ENCODE measurements at places on chromosomes 12 and 14.

DNA sequence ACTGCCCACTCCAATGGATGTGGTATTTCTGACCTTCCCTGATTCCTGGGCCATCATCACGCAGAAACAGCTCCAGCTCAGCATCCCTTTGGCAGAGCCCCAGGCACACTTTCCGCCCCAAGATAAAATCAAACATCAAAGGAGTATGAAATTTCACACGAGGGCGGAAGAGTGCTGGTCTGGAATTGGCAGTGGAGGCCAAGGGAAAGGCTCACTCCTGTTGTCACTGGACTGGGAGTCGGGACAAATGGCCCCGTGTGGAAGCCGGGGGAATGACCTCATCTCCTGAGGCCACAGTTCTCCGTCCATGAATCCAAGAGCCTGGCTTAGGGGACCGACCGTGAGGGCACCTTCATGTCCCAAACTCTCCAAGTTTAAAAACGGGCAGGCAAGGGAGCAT, 40.9 kb downstream of the FZD10 start:
- DNase-seq, result peak; percentile 56

- DNase-seq, result no peak
Measured at GRCh38 chr14:46250113-46250703, 401.4 kb downstream of the RPL10L start.

DNA sequence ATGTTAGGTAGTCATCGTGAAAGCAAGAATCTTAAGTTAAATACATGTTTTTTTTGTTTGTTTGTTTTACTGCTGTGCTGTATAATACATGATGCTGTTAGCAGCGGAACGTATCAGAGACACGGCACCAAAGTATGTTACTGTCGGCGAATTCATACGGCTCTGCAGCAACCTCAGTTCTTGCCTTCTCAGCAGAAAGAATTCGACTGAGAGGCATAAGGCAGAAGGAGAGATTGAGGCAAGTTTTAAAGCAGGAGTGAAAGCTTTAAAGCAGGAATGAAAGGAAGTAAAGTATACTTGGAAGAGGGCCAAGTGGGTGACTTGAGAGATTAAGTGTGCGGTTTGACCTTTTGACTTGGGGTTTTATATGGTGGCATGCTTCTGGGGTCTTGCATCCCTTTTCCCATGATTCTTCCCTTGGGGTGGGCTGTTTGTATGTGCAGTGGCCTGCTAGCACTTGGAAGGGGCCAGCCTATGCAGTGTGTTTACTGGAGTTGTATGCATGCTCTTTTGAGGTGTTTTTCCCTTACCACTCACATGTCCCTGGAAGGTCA, 23.7 kb downstream of the LEMD3 start:
- DNase-seq, result no peak

- DNase-seq, result no peak
Measured at GRCh38 chr14:99195602-99196309, 76.2 kb downstream of the BCL11B start.

DNA sequence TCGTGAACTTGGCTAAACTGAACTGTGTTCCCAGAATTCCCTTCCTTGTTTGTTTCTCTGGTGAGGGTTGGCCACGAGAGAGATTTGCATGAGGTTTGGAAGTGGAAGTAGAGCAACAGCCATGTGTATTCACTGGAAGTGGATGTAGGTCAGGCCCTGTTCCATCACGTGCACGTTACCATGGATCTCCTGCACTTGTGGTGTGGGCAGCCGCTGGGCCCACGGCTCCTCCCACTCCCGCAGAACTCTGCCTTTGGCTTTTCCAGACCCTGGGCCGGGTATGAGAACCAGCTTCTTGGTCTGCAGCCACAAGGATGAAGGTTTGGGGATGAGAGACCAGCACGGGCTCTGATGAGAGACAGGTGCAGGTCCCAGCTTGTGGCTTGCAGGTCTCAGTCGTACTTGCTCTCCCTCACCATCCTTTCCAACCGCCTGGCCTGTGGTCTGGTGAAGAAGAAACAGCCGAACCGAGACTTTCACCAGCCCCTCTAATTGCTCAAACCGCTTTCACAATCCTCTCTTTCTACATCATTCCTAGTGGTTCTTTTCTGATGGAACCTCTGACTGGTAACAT, 94.9 kb downstream of the DUSP16 start:
- DNase-seq, result peak; percentile 53

GRCh38 chr12:126084480-126084879, 1019.2 kb downstream of the AACS start:
- DNase-seq, result no peak

- DNase-seq, result no peak
Measured at GRCh38 chr12:104652910-104653309, 196.2 kb downstream of the CHST11 start.

GRCh38 chr14:36241183-36241582, 64.7 kb upstream of the PTCSC3 start:
- DNase-seq, result no peak

DNA sequence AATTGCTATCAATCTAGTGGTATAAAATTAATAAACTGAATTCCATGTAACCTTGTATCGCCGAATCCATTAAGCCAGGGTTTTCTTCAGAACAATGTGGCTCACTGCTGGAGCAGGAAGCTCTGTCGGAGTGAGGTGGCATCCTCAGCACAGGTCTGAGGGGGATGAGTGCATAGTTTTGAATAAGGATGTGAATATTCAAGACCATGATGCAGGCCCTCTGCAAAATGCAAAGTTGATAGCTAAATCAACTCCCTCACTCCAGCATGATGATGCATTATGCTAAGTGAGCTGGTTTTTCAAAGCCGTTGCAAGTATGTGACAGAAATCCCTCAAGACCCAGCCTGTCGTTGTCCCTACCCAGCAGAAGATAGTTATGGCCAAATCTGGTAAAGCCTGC, 53.0 kb downstream of the TRIM9 start:
- no peak for DNase-seq

Measured in islet precursor cell (in vitro differentiated cells).